ENCODE measurements at places on chromosomes 1 and 21.
A peak's percentile ranks its signal among the peaks of the same experiment; 100 is the strongest.

DNA sequence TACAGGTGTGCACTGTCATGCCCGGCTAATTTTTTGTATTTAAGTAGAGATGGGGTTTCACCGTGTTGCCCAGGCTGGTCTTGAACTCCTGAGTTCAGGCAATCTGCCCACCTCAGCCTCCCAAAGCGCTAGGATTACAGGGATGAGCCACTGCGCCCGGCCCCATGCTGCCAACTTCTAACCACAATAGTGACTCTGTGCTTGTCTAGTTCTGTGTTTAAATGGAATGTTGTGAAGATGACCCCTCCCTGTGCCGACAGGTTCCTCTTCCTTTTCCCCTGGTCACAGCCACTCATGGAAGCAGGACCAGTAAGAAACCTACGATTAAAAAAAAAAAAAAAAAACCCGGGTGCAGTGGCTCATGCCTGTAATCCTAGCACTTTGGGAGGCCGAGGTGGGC is 4.7 kb downstream of the MAP1LC3C start:
- no peak for DNase-seq

DNA sequence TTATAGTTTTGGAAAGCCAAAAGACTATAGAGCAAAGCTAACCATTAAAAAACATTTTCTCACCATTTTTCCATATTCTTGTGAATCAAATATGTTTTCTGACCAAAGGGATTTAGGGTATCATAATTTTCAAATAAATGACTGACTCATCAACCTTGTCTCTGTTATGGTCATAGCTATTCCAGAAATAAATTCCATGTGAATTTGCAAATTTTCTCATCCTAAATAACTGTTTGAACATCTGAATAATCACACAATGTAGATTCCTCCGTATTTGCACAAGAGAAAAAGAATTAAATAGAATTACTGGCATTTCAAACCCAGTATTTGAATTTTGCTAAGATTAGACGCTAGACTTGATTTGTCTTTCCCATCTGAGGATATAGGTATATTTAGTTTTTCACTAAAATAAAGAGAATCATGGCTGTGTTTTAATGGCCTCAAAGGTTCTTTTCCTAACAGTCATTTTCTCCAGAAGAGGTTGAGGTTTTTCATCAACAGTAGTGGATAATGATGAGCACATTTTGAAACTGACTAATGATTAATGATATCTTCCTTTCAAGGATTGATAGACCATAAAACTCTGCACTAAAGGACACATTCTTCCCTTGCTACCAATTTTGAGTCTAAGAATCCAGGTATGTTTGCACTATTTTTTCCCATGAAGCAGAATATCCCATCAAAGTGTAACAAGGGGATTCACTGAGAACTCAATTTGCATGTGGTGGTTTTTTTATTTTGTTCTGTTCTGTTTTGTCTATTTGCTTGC is 9.5 kb upstream of the DUSP23 start:
- DNase-seq: no peak

DNA sequence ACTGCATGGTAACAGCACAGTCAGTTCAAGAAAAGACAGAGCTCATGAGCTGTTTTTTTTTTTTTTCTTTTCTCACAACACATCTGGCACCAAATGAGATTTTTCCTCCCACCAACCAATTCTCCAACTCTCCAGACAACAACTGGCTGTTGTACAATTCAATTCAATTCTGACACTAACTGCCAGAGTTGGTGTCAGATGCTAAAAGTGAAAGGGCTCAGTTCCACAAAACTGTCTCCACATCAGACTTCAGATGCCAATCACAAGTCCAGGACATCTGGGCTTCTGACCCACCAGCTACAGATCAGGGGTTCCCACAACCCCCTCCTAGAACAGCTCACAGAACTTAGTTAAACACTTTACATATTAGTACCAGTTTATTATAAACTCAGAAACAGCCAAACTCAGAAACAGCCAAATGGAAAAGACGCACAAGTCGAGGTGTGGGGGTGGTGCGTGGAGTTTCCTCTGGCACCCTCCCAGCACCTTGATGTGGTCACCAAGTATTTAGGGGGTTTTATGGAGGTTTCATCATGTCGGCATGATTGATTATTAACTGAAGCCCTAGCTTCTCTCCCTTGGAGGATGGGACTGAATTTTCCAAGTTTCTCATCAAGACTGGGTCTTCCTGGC is 39.2 kb upstream of the LRRC8D start:
- DNase-seq: no peak

GRCh38 chr1:183024317-183025009 is 1.2 kb downstream of the LAMC1 start:
- DNase-seq: no peak

DNA sequence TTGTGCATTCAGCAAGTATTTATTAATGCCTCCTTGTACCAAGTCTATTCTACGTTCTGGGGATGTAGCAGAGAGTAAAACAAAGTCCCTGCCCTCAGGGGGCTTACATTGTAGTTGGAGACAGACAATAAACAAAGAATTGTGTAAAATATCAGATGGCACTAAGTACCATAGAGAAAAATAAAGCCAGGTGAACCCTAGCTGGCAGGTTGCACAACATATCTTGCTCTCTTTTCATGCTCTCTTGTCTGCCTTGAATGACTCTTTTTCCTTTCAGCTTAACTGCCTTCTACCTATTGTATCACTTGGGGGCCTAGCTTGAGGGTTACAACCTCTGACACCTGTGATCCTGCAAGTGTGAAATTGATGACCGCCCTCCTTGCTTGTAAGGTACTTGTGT is 20.7 kb upstream of the FASLG start:
- DNase-seq: no peak

GRCh38 chr1:86052948-86053698 is 103.4 kb downstream of the COL24A1 start:
- DNase-seq: no peak

DNA sequence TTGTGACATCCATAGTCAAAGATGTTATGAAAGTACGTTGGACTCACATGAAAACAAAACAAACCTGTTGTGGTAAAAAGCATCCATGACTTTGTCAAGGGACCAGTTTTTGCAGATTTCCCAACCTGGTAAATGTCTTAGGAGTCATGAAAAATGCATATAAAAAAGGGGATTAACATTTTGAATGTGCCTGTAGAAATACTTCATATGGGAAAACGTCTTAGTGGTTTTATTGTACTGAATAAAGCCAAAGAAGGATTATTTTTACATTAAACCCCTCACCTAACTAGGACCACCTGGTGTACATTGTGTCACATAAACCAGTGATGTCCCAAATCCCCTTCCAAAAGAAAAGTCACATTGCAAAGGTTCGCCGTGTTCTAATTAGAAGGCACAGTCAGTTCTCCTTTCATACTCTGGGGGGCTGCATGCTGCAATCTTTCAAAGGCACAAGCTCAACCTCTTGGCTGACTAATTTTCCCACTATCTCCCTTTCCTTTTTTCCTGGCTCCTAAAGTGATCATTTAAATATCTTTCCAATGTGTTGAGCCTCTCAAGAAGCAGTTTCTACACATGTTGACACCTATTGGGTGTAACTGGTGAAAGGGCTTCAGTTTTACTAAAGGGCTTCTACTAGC is 119.8 kb upstream of the SPAG17 start:
- no peak for DNase-seq

- DNase-seq: no peak
These were observed 131.3 kb downstream of the NTPCR start for GRCh38 chr1:233081735-233082134.

DNA sequence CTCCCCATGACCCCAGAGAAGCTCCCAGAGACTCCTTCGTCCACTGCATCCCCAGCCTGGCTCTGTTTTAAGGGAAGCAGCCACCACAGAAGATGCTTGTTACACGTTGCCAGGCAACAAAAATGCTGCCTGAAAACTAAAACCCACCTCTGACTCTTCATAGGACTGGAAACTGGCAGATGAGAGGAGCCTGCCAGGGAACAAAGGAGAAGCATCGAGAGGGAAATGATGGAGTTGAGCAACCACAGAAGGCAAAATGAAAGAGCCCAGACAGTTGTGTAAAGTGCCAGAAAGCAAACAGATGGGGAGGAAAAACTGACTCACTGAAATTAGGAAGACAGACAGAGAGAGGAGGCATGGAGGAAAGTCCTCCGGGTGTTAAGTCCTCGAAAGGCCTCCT is 118.4 kb downstream of the KCNN3 start:
- DNase-seq: no peak

DNA sequence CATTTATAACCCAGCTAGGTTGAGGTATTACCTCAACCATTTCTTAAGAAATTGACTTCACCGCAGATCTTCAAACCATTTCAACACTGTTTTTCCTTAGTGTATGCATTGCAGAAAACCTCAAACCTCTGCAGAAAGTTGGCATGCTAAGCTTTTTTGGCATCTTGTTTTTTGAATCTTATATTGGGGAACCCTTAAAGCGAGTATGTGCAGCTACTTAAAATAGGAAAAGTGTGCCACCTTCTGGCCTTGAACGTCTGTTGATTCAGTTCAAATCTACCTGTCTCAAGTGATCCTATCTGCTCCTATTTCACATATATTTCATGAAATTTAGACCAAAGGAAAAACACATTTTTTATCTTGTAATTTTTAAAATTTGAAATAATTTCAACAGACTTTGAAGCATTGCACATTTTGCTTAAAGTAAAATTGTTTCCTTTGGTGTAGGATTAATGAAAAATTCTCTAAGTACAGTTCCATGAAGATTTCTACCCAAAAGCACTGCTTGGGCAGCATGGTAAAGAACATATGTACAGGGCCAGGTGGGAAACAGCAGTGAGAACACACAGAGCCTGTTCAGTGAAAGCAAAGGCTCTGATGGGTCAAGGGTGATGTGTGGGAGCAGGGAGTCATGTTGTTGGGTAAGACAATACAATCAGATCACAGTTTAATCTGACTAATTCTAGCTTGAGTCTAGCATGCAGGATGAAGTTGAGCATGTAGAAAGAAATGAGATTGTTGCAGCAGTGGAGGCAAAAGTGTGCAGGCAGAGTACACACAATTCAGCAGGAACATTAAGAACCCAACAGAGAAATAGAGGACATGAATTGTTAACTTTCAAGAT is 17.2 kb downstream of the HENMT1 start:
- DNase-seq: no peak

- peak; percentile 74 for DNase-seq
These were observed 9.6 kb upstream of the SPRR2F start for GRCh38 chr1:153122831-153123421.

DNA sequence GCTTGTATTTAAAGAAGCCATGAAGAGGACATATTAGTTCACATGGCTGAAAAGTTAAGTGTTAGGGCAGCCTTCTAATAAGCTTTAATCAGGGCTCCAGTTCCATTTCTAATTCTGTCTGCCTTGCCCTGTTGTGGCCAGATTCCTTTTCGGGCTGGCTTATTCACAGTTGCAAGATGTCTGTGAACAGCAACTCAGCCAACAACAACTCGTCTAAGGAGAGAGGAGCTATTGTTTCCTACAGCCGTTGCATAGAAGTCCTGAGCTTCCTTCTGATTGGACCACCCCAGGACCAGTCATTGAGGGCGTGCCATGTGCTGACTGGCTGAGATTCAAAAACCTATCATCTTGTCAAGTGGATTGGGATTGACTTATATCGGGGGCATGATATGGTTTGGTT is 18.6 kb upstream of the COQ8A start:
- no peak for DNase-seq

DNA sequence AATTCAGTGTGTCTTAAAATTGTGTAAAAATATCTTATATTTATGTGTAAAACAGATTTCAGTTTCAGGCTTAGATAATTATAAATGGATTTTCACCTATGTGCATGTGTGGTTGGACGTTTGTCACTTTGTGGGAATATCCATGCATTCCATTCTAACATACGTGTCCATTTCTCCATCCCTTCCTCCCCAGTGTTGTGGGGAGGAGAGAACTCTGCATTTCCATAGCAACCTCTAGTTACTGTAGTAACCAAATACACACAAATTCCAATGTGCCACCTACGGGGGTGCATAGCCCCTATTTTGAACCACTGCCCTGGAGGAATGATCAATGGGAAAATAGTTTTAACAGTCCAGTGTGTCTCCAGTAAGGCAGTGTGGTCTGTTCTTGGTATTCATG is 79.0 kb downstream of the RASAL2 start:
- no peak for DNase-seq

DNA sequence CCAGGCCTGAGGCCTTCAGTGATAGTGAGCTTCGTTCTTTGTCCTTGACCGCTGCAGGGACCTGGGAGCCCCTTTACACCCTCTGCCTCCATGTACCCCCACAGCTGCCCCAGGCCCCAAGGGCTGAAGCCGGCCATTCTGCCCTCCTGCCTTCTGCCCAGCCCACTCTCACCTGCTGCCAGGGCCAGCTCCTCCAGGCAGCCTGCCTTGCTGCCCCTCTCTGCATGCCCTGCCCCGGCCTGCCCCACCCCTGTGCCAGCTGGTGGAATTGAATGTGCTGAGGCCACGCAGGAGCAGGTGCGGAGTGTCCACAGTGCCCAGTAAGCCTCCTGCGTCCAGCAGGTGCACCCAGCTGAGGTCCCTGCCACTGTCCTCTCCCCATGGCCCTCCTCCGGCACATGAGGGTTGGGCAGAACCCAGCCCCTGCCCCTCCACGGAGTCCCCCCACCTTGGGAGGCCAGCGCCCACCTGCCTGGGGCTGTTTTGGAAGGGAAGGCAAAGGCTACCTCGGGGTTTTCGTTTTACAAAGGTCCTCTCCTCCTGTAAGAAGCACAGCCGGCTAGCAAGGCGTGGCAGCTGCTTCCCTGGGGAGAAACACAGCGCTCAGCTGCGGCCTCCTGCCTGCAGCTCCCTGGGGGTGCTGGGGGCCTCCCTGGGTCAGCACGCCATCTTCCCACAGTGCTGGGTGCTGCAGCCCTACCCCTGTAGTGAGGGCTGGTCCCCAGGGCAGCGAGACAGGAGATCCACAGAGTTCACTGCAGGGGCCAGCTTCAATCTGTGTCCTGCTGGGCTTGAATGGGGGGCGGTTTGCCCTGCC is 21.0 kb downstream of the MMEL1 start:
- no peak for DNase-seq

GRCh38 chr1:173669491-173669941 is at the start of gene ANKRD45:
TSS of gene ANKRD45 (minus strand) at chr1:173669851. CDS start at chr1:173659418, 10,433 bp downstream.
- peak; percentile 88 for DNase-seq

DNA sequence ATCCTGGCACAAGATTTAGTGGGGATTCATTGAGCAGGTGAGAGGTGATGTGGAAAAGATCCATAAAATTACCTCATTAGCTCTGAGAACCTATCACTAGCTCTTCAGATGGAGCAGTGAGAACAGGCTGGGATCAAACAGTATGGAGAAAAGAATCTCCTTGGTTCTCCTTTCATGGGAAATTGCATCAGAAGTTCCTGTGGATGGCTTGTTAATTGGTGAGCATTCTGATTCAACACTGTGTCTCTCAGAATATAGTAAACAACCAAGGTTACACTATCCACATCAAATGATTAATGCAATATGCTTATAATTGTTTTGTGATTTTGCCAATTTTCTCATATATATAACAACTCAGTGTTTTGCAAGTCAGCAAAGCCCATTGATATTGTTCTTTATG is 8.3 kb upstream of the CD55 start:
- DNase-seq: no peak

DNA sequence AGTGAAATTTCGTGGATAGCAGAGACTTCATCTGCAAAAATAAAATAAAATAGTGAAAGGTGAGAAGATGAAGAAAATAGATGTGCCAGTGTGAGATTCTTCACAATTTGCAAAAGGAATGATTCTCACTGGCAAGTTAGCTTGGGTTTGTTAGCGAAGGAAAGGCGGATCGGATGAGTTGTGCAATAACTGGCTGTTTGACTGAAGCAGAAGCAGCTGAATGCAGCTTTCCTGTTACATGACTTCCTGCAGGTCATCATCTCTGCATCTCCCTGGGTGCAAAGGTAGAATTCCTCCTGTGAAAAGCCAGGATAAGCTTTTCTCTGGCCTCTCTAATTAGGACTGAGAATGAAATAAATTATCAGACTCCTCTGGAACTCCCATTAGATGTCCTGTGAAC is 263.1 kb upstream of the CHRM3 start:
- DNase-seq: no peak

All from WTC11 (cell line).